ENCODE measurements at places on chromosomes 11 and 22.

DNA sequence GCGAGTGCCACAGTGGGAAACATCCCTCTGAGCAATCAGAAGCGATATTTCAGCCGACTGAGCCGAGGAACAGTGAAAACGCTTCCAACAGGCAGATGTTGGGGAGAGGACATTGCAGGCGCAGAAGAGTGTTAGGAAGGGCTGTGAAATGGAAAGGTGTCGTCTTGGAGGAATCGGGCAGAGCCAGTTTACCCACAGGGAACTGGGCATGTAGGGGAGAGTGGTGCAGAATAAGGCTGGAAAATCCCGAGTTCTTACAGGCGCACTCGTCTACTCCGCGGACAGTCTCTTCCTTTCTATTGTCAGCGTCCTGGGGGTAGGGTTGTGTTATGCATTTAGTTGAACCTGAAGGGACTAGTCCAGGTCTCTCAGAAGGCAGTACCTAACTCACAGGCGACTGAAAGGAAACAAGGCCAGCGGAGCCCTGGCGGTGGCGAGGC lies 1.1 kb upstream of the APLP2 start:
- DNase-seq: no peak

- DNase-seq: no peak
Measured at GRCh38 chr11:88619656-88620385, 282.3 kb upstream of the CTSC start.

- no peak for DNase-seq
Measured at GRCh38 chr11:67530282-67530592, 7.0 kb upstream of the CABP2 start.

DNA sequence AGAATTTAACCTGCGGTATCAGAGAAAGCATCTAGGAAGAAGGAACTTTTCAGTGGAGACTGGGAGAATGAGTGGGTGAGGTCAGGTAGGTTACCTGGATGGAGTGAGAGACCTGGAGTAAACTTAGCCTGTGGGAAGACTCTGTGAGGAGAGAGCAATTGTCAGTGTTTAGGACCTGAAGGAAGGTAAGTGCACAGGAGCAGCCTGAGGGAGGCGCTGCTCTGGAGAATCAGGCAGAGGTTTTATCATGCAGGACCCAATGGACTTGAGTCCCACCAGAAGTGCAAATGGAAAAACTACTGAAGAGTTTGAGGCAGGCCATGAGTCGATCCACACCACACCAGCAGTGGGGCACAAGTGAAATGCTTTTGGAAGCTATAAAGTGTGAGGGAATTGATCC lies 10.6 kb upstream of the IFTAP start:
- no peak for DNase-seq

DNA sequence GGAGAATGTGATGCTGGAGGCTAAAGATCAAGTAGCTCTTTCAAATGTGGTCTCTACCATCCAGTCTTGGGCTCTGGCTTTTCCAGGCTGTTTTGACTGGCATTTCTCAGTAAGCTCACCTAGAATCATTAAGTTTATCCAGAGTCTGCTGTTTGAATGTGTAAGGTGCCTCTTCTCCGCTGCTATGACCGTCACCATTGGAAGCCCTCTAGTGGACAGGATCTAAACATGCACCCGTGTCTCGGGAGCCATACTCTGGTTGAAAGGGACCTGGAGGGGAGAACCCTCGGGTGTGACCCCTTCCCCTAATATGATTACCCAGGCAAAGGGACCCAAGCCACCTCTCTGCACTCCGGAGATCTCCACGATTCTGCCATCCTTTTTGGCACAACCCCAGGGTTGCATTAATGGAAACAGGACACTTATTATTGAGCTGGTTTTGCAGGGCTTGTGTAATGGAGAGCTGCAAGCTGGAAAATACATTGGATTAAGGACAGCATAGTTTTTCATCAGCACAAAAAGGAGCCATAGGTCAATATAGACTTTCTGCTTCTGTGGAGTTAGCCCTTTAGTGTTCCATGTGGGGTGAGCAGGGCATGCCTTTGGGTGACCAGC lies 191.0 kb upstream of the LARGE1 start:
- DNase-seq: no peak

GRCh38 chr11:2461253-2461955 lies 16.6 kb downstream of the KCNQ1 start:
- no peak for DNase-seq

GRCh38 chr22:20615021-20615420 lies 107.6 kb downstream of the MED15 start:
- DNase-seq: no peak

DNA sequence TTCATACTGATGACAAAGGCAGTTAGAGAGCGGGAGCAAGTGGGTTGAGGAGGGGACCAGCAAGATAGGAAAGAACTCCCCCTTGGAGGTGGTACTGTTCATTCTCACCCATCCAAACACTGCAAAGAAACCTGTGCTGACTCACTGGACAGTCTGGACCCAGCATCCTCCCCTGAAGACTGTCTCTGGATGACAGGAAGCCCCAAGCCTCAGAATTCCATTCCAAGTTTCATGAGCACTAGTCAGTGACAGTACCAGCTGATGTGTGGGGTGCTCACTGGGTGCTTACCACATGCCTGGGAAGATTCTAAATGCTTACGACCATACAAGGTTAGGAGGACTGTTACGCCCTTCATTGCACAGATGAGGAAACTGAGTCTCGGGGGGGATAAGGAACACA lies 160.9 kb downstream of the IGLL1 start:
- no peak for DNase-seq

DNA sequence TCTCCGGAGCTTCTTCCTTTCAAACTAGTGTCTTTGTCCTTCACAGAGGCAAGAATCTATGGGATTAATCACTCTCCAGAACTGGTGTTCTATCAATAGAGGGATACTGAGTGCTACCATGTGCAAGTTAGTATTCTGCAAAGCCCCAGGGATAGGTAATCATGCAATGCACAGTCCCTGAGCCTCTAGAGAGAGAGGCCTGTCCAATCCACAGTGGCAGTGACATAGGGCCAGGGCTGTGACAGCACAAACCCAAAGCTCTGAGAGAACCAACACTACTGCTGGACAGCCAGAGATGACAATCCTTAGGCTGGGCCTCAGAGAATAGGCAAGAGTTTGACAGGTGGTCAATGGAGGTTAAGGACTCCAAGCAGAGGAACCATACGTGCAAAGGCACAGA lies 66.8 kb upstream of the USP47 start:
- no peak for DNase-seq

GRCh38 chr22:17785185-17786184 lies 11.2 kb upstream of the BID start:
- DNase-seq: peak; percentile 56

DNA sequence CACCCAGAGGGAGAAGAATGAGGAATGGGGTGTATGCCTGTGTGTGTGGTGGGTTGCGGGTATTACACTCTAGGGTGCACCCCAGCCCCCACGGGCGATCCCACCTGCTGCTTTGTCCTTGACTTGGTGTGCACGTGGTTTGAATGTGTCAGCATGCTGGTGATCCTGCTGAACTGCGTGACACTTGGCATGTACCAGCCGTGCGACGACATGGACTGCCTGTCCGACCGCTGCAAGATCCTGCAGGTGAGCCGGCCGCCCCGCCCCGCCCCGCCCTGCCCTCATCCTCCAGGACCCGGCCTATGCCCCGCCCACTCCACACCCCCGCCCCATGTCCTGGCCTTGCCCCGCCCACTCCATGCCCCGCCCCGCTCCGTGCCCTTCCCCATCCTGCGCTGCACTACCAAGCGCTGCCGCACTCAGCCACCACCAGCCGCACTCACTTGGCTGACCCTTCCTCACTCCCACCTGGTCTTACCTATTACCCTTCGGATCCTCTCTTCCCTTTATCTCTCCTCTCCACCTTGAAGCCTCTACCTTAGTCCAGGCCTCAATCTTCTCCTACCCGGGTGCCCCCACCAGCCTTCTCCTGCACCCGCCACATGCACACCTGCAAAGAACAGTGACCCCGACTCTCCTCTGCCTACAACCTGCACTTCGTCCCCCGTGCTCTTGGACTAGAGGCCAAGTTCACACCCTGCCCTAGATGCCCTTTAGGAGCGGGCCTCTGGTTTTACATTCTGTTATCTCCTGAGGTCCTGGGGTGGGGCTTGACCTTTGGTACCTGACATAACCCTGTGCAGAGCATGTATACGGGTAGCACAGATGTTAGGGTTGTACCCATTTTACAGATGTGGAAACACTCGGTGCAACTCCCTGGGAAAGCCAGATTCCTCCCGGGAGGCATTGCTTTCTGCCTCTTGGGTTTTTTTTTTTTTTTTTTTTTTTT lies 27.7 kb downstream of the CACNA1I start:
- peak; percentile 55 for DNase-seq

- DNase-seq: no peak
Measured at GRCh38 chr11:96173422-96173821, 169.6 kb downstream of the MAML2 start.

DNA sequence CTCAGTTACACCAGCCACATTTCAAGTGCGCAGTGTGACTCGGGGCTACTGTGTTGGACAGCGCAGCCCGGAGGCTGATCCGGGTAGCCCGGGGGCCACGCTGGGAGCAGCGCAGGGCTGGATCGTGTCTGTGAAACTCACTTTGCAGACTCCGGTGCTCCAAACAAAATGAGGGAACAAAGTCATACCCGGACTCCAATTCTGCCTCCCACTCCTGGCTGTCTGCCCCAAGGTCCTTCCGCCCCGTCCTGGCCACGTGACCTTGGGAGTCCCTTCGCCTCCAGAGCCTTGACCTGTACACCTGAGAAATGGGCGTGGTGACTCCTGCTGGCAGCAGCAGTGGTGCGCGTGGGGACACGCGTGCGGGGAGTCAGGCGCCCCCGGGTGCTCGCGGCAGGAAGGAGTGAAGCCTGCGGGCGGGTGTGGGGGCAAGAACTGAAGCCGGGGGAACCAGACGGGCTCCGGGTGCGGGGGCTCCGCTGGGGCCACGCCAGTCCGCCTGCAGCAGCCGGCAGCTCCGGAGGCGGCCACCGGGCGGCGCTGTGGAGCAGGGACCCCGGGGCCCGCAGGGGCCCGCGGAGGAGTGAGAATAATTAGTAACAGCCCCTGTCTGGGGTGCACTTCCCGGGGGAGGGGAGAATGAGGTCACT lies 42.4 kb downstream of the KCNJ4 start:
- DNase-seq: no peak

GRCh38 chr11:5203366-5203765 lies 2.9 kb upstream of the OR51V1 start:
- DNase-seq: no peak

- DNase-seq: no peak
Measured at GRCh38 chr11:34620820-34621792, at the start of gene EHF. TSS of gene EHF (plus strand) at chr11:34621093. CDS start at chr11:34642631, 21,538 bp downstream.

DNA sequence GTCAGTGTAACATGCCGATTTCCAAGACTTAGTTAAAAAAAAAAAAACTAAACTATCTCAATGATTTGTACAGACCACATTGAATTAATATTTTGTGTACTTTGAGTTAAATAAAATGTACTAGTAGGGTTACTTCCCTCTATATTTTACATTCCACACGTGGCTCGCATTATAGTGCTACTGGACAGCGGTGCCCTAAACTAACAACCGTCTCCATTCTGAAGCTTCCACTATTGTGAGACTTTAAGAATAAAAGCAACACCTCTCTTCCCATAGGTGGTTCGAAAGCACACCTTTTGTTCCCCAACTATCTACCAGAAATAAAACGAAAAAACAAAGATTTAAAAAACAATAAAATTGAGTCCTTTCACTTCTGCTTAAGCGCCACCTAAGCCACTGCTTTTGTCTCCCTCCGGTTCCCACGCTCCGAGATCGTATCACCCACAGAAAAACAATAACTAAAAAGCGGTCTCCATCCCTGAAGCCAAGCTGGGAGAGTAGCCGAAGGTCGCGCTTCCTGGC lies 380 bp upstream of the TTC17 start:
- DNase-seq: no peak

DNA sequence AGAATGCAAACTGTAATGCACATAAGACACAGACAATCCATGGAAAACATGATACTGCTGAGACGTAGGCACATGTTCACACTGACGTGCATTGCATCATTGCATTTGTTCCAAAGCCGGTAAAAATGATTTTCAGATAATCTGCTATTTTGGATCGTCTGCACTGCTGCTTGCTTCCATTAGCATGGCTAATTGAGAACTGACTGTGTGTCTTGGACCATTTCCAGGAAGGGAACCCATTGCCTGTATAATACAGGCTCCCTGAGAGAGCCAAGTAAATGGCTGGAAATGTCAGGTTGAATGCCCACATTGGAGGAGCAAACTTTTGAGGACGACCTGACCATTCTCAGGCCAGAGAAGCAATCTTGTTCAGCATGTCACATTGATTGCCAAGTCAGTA lies 304.8 kb downstream of the ST3GAL4 start:
- no peak for DNase-seq

- DNase-seq: no peak
Measured at GRCh38 chr11:131595797-131596196, 225.4 kb downstream of the NTM start.

DNA sequence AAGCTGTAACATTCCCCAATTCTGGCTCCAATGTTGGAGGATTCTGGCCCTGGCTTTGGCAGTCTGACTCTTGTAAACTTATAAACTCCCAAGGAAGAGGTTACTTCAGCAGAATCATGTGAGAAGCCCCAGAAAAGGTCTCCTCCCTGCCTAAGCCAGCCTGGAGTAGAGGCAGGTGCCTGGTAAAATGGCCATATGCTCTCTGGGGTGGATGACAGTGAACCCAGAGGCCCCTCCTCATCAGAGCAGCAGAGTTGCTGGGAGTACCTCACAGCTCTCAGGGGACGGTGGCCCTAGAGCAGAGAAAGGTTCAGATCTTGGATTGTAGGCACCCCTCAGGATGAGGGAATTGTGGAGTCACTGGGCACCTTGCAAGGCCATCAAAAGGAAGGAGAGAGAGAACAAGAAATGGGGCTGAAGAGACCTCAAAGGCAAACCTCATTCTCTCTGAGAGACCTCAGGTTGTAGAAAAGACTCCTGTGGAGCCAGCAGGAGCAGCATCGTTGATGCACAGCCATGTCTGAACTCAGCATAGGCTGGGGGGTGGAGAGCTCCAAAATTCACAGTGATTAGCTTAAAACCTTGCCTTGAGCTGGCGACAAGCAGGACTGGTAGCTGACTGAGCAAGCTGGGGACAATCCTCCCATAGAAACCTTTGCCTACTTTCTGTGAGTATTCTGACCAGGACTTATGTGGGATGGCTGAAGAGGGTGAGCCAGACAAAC lies 4.9 kb upstream of the P2RY6 start:
- no peak for DNase-seq

- DNase-seq: no peak
Measured at GRCh38 chr11:131582021-131582525, 211.7 kb downstream of the NTM start.

DNA sequence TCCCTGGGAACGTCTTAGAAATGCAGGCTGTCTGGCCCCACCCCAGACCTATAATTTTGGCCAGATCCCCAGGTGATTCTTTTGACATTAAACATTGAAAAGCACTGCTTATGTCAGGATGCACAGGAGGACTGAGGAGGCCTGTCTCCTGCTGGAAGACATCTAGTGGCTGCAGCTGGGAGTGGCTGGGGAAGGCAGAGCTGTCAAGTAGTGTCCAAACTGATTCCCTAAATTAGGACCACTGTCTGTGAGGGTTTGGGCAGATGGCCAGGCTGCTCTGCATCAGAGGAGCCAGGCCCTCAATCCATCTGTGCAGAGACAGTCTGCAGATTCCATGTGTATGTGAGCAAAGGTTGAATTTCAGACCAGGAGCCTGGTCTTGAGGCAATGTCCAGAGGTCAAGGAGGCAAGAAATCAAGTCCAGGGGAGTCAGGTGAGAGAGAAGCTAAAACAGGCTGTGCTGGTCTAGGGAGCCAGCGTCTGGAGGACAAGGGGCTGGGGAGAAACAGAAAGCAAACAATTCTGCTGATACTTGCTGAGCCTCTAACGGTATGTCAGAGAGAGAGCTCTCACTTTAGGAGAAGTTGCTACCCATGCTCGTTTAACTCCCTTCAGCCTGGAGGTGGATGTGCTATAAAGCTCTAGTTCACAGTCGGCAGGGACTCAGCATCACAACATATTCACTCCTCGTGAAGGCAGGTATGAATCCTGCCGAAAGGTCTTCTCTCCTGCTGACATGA lies 15.3 kb upstream of the SYTL2 start:
- DNase-seq: no peak

All from hematopoietic multipotent progenitor cell (in vitro differentiated cells).